Activated T-cell treated with anti-CD3 and anti-CD28 coated beads, Interleukin-2, amount 50 U/mL, for 1 hour (primary cell): ENCODE measurements at places on chromosomes 4 and X.

DNA sequence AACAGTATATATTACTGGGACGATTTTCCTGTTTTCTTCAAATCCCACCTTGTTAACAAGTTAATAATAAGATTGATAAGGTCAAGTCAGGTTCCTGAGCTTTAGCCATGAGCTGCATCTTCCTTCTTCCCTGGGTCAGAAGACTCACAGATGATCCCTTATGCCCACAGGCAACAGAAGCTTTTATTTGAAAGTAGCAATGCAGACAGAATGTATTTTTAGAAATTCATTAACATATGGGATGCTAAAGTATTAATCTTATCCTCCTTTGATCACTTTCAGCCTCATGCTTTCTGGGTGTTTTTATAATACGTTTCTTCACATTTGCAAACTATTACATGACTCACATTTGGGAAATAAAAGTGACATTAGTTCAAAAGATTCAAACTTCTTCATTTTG, 42.0 kb upstream of the MXRA5 start:
- DNase-seq: no peak

DNA sequence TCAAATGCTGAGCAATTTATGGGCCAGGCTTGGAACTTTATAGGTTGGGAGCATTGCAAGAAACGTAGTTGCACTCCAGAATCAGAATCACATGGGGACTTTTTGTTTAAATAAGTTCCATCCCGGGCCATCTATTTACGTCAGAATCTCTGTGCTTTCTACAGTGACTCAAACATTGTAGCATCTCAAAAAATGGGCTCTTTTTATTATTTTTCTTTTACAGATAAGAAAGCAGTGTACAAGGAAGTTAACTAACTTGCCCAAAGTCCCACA, 10.2 kb downstream of the CC2D2A start:
- DNase-seq: no peak

DNA sequence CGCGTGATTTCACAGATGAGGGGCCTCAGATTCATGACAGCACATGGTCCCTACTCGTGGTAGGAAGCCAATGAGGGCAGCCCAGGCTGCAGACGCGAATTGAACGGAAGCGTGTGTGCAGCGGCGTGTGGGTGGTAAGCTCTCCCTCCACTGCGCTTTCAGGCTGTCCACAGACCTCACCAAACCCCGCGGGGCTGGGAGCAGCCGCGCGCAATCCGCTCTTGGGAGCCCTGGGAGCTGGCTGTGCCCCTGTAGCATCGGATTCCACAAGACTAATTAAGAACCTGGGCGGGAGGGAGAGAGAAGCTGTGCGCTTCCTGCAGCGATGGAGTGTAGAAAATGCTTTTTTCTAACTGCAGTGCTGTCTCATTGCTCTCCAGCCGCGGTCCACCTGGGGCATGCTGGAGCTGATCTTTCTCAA, 134.9 kb downstream of the STOX2 start:
- DNase-seq: no peak

DNA sequence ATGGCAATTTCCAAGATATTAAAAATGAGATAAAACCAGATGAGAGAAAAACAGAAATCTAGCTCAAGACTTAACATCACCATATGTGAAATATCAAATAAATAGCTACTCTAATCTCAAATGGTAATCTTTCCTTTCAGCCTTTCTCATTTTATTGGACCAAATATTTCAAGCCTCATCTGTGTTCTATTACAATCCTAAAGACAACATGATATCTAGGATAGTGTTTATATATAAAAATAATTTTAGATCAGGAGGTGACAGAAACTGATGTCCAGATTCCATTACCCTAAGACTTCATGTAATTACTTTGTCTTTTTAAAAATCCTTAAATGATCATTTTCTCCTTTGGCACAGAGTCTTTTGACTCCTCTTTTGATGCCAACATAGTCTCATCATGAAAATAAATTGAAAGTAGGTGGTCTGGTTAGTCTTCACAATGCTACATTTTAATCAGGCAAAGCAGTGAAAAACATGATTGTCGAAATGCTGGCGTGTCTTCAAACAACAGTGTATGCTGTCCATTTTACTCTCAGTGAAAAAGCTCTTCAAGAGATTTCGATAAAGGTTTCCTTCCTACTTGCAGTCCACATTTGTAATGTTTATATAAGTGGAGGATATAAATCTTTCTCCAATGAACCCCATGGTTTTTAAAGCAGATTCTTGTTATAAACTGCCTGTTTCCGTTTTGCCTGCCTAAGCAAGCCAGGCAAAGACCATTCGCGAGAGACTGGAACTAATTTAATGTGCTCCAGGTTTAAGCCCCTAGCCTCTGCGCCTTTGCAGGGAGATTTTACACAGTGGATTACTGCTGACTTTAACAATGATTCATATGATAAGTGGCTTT, 169.8 kb downstream of the SCFD2 start:
- DNase-seq: no peak

DNA sequence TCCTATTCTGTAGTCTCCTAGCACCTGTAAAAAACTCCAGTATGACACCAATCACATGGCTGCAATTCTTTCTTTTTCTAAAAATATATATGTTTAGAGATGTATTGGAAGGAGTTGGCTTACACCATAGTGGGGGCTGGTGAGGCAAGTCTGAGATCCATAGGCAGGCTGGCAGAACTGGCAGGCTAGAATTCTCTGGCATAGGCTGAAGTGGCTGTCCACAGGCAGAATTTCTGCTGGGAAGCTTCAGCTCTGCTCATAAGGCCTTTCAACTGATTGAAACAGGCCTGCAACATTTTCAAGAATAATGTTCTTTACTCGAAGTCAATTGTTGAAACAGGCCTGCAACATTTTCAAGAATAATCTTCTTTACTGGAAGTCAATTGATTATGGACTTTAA, 37.0 kb downstream of the FGF2 start:
- no peak for DNase-seq
